ENCODE measurements at places on chromosomes 13 and 19.

- DNase-seq = no peak
These were observed 1.3 kb downstream of the FAM174C start for GRCh38 chr19:1276628-1277022.

DNA sequence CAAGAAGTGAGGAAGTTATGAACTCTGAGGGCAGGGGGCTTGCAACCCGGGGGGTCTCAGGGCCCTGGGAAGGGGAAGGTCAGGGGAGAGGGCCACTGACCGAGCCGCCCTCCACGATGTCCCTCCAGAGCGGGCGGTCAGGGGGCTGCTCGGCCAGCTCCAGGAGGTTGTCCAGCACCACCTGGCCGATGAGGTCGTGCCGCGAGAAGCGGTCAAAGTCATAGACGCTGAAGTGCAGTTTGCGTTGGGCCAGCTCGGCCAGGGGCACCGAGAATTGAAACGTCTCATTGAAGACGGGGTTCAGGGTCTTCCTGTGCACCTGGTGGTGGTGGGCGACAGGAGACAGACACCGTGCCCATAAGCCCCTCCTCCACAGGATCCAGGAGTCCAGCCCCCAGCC lies 10.5 kb downstream of the SYT3 start:
- no peak for DNase-seq

DNA sequence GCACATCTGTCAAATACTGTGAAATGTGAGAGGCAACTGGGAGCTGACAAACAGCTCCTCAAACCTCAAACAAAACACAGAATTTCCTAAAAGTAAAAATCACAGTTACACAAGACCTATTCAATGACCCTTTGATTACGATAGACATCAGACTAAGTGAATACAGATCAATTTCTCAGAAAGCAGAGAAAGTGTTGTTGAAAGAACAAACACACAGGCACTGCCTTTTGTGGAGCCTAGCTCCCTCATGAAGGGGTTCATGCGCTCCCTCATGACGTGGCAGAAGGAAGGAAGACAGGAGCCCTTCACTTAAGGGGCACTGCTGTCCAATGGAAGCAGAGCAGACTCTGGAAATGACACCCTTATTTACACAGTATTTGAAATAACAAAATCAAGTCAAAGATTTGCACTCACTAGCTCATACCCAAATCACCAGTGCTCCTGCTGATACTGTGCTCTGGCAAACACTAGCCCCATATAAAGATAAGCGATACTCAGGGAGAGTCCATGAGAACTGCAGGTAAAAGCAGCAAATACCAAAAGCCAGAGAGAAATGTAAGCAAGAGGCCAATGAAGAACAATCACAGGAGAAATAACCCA lies 144.9 kb downstream of the KLF12 start:
- peak; percentile 27 for DNase-seq

GRCh38 chr13:112854321-112854720 lies 114.7 kb upstream of the MCF2L start:
- no peak for DNase-seq

- no peak for DNase-seq
These were observed 53.4 kb downstream of the FLT3 start for GRCh38 chr13:28046981-28047380.

DNA sequence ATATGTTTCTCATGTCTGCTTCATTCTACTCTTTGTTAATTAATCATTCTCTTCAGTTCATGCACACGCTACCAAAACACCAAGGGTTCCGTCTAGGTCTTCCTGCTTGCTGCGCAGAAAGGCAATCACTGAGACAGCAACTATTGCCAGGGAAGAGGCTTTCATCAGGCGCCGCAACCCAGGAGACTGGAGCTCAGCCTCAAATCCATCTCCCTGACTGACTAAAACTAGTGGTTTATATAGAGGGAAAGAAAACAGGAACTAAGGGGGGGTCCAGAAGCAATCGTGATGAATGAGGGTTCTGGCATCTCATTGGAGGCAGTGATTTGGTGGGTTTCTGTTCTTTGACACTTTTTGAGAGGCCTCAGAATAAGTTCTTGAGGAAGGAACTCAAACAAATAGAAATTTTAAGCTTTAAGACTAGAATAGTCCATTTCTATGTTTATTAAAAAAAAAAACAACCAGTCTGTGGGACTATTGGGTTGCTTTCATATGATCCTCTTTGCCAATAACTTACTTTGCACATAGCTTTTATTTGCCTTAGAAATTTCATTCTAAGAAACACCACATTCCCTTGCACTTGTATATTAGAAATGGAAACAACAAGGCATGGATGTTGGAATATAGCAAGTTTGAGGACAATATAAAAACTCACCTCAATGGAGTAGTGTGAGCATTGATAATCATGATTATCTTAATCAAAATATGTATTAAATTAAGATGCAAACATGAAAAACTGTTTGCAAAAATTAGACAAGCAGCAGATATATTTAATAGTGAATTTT lies 691.2 kb upstream of the GPC6 start:
- no peak for DNase-seq

DNA sequence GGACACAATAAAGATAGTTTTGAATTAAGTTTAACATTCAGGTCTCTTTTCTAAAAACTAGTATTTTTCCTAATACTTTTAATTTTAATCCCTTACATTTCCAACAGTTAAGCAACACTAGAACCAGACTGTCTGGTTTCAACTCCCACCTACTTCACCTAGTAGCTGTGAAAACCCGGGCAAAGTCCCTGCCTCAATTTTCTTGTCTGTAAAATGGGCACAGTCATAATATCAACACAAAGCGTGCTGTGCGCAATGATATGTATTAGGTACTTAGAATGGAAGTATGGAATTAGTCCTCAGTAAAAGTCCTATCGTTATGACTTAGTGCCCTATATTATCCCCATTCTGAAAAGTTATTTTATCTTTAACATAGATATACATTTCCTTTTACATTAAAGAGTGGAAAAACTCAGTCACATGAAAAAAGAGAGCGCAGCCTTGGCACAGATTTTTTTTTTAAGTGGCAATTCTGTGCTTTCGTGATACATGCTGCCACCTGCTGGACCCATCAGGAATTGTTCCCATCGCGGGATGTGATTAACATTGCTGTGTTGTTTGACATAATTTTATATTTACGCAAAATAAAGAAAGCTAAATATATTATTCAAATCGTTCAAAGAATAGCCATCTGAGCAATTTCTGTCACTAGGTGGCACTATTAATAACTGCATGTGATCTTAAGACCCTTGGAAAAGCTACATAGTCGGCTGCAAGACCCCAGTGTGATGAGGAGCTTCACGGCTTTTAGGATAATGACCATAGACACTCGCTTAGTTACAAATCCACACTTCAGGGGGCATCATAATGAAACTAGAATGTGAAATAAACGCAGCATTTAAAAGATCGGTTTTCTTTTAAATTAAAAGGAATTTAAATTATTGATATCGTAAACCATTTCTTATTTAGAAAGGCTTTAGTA lies 59.9 kb downstream of the LIG4 start:
- peak; percentile 64 for DNase-seq

DNA sequence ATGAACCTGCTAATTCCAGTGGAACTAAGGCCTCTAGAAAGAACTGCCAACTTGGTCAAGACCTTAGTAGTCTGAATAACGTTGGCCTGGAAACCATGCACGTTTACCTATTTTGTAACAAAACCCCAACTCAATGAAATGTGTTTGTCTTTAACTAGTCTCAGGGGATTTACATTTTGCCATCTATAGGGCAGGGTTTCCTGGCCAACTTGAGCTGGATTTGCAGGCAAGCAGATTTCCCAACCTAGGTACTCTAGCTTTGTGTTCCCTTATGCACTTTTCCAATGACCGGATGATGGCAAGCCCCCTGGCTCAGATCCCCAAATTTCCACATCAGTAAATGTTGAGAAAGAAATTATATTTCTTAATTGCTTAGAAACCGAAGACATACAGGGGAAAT lies 114.5 kb downstream of the IRS2 start:
- DNase-seq = no peak

GRCh38 chr13:33616130-33616529 lies 201.8 kb upstream of the RFC3 start:
- no peak for DNase-seq

- DNase-seq = no peak
These were observed 9.8 kb downstream of the CHST8 start for GRCh38 chr19:33631609-33631973.

DNA sequence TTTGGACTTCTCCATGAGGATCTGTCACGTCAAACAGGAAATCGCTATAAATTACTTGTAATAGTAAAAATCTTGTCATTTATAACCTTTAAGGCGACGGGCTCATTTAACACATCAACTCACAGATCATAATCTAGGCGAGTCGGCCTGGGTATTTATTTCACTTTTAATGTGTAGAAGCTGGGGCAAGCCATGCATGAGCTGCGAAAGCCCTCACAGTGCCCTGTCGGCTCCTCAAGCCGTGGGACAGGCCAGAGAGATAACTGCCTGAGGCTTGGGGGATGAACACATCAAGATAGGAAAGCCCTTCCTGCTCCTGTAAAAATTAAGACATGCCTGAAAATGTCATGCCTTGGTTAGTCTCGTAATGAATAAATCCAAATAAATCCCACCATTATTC lies 30.8 kb downstream of the SOX1 start:
- DNase-seq = no peak

GRCh38 chr19:10378124-10378523 lies 2.2 kb downstream of the TYK2 start:
- DNase-seq = no peak

- DNase-seq = no peak
These were observed 29.7 kb downstream of the GPX4 start for GRCh38 chr19:1133471-1133929.

DNA sequence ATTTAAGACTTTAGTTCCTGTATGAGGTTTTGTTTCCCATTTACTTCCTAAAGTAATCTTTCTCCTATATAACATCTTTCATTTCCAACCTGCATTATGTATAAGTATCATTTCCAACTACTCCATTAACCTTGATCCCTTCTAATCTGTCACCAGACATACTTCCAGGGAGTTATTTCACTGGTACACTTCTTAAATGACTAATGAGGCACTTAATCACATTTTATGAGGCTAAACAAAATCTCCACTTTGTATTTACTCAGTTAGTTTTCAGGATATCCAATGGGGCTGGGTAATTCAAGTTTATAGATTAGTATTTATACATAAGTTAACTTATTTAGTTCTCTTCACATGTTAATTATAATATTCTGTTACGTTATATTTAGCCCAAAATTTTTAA lies 634.7 kb downstream of the PCDH17 start:
- DNase-seq = no peak

DNA sequence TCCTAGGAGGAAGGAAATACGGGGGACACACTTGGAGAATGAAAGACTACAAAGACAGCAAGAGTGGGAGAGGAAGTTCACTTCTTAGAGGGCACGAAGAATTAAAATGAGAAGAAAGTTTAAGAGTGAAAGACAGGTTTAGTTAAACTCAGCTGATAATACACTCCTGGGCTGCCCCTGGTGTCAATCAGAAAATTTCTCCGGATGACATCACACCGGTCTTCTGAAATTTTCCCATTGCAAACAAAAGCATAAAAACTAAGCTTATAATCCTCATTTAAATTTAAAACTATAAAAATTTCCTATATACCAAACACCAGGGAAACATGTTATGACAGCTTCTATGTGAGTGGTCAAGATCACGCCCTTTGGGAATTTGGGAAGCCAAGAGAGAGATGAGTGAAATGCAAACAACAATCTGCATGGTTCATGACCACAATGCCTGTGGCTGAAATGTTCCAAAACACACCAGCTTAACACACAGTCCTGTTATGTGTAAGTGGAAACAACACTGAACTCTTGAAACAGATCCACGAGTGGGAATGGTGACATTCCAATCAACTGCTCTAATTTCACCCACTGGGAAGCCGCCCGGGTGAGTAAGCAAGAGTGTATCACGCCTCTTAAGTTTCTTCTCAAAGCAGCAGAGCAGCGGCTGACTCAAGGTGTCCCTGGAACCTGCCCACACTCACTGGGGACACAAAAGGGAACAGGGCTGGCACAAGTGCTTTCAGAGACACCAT lies 49.0 kb downstream of the BRD4 start:
- DNase-seq = no peak

DNA sequence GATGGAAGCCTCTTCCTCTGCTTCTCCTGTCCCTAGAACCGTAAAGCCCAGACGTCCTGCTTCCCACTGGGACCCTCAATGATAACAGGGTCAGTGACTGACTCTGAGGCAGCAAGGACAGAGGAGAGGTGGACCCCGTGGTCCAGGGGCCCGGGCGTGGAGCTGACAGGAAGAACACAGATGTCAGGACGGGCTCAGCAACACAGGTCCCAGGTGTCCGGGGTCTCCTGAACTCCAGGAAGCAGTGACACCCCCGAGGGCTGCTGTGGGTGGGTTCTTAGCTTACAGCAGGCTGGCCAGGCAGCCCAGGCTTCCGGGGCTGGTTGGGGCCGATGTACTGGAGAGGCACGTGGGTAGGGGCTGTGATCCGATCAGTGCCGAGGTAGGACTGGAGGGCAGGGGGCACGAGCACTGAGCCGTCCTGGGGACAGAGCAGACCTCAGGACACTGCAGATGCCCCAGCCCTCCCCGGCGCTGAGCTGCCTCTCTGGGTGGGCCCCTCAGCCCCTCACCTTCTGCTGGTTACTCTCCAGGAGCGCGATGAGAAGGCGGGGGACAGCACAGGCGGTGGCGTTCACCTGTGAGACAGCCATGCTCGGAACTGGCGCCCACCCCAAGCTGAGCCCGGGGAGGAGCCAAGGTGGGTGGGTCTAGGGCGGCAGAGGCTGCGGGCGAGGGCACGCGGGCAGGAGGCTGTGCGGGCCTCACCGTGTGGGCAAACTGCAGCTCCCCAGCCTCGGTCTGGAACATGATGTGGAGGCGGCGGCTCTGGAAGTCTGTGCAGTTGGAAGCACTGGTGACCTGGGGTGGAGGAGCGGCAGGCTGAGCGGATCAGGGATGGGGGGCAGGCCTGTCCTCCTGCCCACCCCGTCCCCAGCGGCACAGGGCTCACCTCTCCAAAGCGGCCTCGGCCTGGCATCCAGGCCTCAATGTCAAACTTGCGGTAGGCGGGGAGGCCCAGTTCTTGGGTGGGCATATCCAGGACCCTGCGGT lies 3.6 kb upstream of the CCER2 start:
- no peak for DNase-seq

GRCh38 chr13:53612200-53612599 lies 583.6 kb downstream of the OLFM4 start:
- DNase-seq = no peak

GRCh38 chr19:33551676-33552075 lies 30.1 kb upstream of the PEPD start:
- DNase-seq = no peak

GRCh38 chr13:22357132-22357531 lies 686.3 kb downstream of the FGF9 start:
- DNase-seq = no peak

DNA sequence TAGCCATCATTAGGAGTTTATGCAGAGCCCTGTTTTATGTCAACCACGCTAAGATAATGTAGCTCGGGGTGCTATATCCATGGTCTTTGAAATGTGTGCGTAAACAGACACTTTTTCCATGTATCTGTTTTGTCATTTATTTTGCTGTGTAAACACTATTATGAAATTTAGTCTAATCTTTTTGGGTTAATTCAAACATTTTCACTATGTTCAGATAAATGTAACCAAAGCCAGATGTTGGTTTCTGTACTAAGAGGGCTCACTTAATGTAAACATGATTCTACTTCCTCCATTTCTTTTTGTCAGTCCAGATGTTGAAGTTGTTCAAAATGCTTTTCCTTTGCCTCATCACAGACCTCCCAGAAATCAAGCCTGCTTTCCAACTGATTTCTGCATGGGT lies 499.5 kb upstream of the GPC6 start:
- DNase-seq = no peak

GRCh38 chr19:1361601-1362386 lies 21.9 kb upstream of the NDUFS7 start:
- no peak for DNase-seq

GRCh38 chr19:8240274-8241229 lies 31.4 kb downstream of the CERS4 start:
- DNase-seq = peak; percentile 76
